ENCODE measurements at places on chromosomes 7 and 10. TPM values are rescaled to one million over a fixed set of nuclear protein-coding genes. Genes with fewer than 3 reads are reported as not detected.

MCM10 gene
- 22.8 TPM for total RNA-seq

LOXL4 gene
- total RNA-seq = 17.7 TPM

- DNase-seq = no peak
Measured at GRCh38 chr7:20320322-20320721, 10.4 kb upstream of the ITGB8 start.

DNA sequence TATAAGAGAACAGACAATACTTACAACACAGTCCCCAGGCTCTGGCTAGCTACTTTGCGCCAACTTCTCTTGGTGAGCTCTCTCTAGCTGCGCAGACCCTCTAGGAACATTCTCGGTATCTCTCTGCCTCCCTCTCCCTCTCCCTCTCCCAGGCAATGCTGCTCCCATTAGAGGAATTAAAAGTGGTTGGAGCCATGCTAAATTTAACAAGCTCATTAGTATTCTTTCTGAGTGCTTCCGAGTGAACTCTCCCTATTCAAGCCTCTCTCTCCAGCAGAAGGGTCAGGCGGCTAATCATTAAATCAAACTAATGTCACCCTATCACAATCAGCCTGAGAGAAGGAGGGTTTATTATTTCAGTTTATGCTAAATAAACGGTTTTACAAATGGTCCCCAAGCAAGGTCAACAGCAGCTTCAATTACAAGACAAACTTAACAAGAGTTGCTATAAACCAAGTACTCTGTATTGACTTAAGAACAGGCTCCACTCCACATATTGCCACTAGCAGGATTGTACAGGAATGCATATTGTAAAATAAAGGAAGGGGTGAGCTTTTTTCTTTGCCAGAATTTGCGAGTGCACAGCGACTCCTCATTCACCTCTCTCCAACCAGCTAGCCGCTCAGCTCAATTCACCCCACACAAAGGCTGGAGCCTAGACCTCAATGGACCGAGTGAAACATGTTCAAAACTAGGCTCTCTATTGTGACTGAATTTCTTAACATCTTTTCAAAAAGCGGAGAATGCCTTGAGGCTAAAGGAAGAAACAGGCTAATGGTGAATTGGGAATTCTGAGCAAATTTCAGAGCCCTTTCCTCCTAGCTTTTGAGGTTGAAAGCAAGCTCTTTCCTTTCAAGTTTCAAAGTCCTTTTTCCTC is 84.4 kb downstream of the GLI3 start:
- no peak for DNase-seq

SPDYE1 gene
- total RNA-seq = not detected

WNT8B gene
- not detected for total RNA-seq

DNA sequence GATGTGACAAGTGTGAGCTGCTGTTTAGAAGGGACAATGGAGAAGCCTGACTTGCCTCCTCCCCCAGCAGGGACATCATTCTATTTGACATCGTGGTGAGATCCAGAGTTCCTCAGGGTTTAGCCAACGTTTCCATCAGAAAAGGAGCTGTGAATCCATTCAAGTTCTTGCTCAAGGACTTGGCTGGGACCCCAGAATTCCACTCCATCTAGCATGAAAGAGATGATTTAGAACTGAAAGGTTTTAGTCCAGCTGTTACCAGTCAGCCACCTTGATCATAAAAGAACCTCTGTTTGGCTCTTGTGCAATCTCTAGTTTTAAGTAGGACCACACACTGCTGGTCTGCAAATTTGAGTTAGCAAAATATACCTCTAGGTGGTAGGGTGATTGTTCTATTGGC is 337.6 kb downstream of the FRMD4A start:
- DNase-seq = no peak

BRAT1 gene
- total RNA-seq = 76.9 TPM

GRCh38 chr10:73922007-73922863 is 11.3 kb downstream of the PLAU start:
- no peak for DNase-seq

CAMK2B gene
- total RNA-seq = 0.26 TPM

DNA sequence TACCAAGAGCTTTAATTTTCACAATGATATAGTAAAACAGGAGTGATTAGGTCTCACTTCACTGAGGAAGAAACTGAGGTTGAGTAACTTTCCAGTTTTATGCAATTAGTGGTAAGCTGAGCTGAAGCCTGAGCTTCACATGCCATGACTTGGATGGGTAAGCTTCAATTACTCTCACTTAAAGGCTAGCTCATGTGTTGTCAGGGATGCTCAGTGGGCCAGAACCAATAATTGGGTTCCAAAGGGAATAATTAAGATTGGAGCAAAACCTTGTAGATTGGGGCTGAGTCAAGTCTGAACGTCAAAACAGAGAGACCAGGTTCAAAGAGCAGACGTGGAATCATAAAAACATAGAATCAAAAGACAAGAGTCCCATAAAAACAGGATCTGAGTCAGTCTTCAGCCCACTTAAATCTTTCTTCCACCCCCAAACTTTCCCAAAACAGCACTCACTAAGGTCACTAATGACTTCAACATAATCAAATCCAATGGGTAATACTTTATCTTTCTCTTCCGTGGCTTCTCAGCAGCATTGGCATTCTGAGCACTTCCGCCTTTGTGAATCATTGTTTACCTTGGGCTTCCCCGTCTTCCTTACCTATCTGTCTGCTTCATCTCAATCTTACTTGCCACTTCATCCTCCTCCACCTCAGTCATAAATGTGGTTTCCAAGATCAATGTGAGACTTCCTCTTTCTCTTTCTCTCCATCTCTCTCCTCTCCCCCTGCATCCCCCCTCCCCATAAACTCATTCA is 23.0 kb upstream of the EGFR start:
- peak; percentile 84 for DNase-seq

TMEM229A gene
- not detected for total RNA-seq

DNA sequence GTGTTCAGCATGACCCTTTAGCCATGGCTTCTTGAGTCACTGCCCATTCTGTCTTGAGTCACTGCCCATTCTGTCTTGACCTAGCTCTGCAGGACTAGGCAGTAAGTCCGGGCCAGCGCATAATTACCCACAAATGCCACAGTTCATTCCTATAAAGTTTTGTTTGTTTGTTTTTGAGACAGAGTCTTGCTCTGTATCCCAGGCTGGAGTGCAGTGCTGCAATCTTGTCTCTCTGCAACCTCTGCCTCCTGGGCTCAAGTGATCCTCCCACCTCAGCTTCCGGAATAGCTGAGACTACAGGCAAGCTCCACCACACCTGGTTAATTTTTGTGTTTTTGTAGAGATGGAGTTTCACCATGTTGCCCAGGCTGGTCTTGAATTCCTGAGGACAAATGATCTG is 32.7 kb upstream of the TARP start:
- no peak for DNase-seq

GPR37 gene
- total RNA-seq = 1.3 TPM

DNA sequence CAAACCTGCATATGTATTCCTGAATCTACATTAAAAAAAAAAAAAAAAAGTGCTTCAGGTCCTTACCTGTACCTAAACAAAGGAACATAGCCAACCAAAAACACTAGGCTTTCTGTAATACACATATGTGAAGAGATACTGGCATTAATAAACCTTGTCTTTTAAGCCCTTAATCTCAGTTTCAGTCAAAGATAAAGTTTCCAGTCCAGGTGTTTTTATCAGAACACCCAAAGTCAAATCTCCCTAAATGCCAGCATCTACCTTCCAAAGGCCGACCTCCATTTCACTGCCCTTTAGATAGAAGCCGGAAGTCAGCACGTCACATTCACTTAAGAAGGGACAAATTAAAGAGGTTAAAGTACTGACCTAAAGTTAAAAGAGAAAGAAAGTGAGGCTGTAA is 79.8 kb upstream of the NEBL start:
- no peak for DNase-seq

DNA sequence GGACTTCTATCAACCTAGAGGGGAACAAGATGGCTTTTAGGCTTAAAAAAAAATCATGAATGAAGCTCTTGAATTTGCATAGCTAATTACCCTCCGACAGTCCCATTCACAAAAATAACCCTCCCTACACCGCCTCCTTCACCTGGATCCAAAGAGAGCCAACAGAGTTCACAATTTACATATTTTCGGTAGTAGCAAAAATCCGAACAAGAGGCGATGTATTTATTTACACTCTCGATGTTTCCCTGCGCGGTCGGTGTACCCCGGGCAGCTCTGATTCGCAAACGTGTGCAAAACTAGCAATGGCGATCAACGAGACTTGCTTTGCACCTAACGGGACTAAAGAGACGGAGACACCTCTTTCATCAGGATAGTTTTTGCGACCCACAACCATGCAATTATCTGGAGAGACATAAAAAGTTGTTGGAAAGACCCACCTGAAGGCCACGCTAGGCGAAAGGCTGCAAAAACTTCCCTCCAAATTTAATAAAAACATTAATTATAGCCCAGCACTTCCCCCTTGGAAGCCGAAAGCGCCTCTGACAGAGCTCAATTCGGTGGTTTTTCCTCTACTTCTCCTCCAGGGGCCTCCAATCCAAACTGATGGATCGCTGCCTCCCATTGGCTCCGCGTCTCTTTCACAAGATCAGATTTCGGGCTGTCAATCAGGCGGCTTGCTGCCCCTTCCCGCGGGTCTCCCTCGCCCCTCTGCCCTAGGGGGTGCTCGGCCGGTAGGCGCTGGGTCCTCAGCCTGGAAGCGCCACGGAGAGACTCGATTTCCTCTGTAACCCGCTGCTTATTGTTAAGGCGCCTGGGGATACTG is at the start of gene ETV1:
ETV1 (minus strand) TSS at position 541 of the 823 bp plus-strand sequence. CDS start 614 bp downstream, outside the sequence.
- DNase-seq = peak; percentile 65

GRCh38 chr7:30330134-30331111 is 46.0 kb downstream of the ZNRF2 start:
- no peak for DNase-seq

DNA sequence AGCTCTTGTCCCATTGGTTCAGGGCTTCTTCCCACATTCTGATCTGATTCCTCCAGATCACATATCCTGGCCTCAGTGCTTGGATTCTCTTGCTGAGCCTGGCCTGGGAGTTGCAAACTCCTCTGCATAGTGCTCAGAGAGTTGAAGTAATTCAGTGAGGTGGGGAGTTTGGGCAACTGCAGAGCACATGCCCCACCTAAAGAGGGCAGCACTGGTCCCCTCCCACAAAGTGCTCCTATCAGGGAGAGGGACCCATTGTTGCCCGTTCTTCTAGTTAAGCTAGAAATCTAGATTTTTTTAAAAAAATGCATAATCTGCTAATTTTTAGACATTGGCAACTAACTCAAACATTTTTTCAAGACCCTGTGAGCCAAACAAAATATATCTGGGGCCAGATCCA is 45.1 kb downstream of the CHN2 start:
- DNase-seq = no peak

GRCh38 chr10:29140991-29141390 is 147.9 kb upstream of the LYZL1 start:
- DNase-seq = no peak

DNA sequence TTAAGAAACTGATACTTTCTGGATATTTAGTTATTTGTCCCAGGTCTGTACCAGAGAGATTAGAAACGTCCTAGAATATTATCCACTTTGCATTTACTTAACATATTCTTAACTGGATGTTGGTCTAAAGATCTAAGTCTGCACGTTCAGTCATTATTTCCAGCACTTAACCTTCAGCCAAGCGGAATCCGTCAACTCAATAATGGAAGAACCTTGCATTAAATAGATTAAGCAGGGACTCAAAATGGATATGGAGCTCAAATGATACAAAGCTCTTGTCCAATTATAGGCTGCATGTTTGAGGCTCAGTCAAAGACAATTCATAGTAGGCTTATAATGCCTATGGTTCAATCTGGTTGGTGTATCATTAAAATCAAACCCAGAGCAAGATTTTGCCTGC is 162.9 kb downstream of the SEMA3D start:
- no peak for DNase-seq

DNA sequence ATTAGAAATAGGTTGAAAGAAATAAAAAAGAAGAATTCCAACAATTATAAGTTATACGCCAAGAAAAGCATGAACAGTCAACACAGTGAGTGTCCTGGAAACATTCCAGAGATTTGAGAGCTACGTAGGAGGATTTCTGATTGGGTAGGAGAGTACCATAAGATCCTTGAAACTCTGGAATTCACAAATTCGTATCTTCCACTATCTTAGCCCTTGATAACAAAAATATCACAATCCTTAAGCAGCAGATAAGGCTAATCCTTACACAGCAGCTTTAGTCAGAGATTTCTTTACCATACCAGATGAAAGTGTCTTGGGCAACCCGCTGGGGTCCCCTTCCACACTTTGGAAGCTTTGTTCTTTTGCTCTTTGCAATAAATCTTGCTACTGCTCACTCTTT is 8.2 kb downstream of the TPK1 start:
- DNase-seq = no peak

GRCh38 chr10:122034149-122034756 is 45.3 kb downstream of the TACC2 start:
- DNase-seq = no peak

DNA sequence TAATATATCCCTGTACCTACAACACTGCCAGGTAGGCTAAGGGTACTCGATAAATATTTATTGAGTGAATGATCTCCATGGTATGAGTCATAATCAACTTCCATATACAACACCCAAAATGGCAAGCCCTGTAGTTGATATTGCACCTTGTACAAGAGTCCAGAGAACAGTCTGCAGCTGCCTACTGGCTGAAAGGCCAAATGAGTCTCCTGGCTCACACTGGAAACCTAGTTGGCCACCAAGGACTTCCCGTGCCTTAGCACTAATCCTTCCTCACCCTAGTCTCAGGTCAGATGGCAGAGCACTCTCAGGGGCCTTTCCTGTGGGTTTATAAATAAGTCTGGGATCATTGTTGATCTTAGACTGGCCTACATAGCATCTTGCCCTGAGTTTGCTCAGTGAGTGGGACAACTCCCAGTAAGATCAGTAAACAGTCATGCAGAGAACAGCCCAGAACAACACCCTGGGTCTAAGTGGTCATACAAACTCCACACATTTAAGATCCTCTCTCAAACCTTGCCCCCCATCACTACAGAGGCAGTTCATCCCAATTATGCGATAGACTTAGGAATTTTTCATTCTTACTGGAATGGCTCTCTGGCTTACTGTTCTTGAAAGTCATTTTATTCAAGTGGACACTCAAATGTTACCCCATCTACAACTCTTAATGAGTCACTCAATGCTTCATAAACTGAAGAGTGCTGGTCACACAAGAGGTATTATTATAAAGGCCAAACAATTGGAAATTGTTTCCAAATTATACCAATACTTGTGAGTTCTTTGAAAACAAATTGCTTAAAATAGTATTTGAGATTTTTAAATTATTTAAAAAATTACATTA is 14.7 kb upstream of the SLC16A9 start:
- no peak for DNase-seq

GRCh38 chr7:3068530-3068929 is 24.9 kb upstream of the CARD11 start:
- DNase-seq = no peak

DNA sequence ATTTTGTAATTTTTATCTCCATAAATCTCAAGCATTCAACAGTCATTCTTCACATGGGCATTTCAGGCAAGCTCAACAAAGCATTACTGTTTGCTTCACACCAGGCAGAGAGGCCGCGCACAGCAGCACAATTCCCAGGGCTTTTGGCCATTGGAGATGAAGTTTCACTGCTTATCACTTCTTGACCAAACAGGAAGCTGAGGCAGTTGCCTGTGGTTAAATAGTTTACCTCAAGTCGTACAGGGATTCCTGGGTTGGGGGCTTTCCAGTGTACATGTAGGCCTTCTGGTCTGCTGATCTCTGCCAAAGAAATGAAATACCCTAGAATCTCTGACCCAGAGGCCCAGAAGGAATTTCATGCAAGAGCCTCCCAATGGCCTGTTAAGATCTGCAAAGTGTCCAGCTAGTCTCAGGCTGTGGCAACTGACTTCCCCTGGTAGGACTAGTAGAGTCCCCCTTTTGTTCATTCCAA is 11.2 kb upstream of the PRDX3 start:
- no peak for DNase-seq

All from Panc1 (cell line).